Hematopoietic multipotent progenitor cell treated with erythropoietin and hydrocortisone succinate and interleukin-3 and kit ligand, for 8 days (in vitro differentiated cells): ENCODE measurements at places on chromosomes 2 and 18.

DNA sequence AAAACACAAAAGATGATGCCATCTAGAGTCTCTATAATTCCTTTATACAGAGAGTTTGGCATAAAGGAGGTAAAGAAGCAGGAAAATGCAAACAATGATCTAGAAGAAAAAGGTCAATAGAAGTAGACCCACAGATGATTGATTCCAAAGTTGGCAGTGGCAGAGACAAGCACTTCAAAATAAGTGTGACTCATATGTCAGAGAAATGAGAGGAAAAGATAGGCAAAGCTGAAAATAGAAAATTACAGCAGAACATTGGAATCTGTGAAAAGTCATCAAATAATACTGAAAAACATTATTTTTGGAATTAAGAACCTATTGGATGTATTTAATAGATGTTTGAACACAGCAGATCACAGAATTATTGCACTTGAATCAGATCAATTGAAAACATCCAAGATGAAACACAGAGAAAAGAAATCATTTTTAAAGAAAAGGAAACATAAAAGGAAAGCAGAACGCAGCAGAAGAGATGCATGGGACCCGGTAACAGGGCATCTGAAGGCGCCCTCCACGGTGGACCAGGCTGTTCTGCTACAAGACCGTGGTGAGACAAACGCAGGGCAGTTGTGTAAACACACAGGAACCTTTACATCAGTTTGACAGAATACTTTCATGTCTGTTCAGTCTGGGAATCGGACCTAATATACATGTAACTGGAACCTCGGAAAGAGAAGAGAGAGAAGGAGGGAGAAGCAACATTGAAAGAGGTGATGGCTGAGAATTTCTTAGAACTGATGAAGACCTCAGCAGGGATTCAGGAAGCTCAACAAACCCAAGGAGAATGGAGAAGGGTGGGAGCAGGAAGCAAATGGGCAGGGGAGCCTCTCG, 74.6 kb upstream of the GPC1 start:
- no peak for DNase-seq

DNA sequence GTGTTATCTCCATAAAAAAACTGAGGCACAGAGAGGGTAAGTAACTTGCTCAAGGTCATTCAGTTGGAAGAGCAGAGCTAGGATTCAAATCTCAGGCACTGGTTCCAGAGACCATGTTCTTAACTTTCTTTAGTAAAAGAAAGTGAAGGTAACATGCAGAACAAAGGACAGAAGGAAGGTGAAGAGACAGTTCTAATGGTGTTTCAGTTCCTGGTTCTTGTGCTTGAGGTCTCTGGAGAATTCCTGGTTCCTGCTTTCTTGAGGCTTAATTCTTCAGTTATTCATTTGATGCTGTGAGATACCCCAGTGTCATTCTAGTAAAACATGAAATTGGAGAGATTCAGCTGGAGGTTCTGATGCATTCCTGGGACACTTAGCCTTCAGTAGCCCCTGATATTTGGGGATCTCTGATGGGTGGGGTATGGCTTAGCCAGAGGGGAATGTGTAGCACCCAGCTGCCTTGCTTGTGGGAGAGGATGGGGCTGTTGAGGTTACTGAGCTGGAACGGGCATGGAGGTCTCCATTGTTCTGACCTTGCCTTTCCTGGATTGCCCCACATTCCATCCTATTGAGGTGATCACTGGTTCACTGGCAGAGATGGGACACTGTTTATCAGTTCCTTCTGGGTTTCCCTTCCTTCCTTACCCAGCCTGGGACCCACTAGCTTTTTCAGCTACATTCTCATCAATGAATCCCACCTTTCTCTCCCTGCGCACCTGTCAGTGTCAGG, 46.8 kb downstream of the SEMA4F start:
- DNase-seq, result no peak

GRCh38 chr2:217655651-217656050, 347.1 kb downstream of the TNS1 start:
- DNase-seq, result no peak

DNA sequence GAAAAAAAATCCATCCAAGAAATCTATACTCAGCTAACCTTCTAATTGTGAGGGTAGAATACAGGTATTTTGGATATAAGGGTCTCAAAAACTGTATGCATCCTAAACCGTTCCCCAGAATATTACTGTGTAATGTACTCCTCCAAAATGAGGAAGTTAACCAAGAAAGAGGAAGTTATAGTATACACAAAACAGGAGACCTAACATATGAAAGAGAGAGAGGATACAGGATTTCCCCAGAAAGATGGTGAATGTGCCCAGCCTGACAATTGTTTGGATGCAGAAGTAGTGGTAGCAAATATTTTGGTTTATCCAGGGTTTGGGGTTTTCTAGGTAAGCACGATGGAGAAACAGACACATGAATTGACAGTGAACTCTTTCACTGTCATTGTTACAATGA, 50.6 kb downstream of the GALNT3 start:
- DNase-seq, result peak; percentile 8
